ENCODE measurements at places on chromosomes 13 and 19.
A peak's percentile ranks its signal among the peaks of the same experiment; 100 is the strongest.

- DNase-seq, result no peak
Measured at GRCh38 chr13:111532111-111532510, 211.7 kb downstream of the TEX29 start.

DNA sequence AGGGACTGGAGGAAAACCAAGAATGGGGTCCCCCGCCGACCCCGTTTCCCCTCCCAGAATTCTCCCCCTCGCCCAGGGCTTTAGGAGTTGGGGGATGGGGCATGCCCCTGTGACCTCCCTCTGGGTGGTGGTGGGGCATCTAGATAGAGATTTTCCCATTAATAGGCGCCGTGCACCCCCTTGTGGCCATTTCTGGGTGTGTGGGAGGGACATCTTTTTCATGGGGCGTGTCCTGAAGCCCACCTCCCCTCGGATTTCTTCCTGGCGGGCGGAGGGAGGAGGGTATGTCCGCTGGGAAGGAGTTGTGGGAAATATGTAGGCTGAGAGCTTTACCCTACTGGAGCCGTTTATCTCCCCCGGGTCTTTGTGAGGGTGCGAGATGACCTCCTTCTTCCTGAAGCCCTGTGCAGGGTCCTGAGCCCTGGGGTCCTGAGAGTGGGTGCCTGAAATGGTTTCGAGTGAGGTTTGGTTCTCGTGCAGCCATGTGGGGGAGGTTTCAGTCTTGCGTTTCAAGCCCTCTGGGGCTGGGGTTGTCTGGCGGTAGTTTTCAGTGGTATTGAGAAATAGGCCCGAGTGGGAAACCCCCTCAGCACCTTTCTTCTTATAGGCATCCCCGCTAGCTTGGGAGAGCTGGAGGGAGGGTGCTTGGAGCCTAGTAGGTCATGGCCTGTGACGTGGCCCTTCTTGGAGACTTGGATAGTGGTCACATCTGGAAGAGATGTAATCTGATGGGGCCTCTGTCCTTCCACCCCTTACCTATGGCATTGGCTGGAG is 1.0 kb downstream of the PRMT1 start:
- DNase-seq, result peak; percentile 57

GRCh38 chr13:78779608-78780007 is 120.7 kb upstream of the OBI1 start:
- no peak for DNase-seq

DNA sequence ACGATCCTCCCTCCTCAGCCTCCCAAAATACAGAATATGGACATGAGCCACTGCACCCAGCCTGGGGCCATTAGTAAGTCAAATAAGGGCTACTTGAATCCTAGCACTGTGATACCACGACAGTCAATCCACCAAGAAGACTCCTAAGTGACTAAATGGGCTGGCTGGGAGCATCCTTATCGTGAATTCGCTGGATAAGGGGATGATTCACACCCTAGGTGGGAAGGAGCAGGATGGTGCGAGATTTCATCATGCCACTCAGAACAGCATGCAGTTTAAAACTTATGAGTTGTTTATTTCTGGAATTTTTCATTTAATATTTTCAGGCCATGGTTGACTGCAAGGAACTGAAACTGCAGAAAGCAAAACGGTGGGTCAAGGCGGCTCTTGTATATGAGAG is 30.2 kb downstream of the ATP8A2 start:
- no peak for DNase-seq

- DNase-seq, result no peak
Measured at GRCh38 chr13:98923641-98924397, 54.0 kb downstream of the DOCK9 start.

GRCh38 chr13:29749401-29750182 is 100.8 kb downstream of the UBL3 start:
- DNase-seq, result no peak

All from COLO829 (cell line).